ENCODE measurements at places on chromosomes 7 and 10.

DNA sequence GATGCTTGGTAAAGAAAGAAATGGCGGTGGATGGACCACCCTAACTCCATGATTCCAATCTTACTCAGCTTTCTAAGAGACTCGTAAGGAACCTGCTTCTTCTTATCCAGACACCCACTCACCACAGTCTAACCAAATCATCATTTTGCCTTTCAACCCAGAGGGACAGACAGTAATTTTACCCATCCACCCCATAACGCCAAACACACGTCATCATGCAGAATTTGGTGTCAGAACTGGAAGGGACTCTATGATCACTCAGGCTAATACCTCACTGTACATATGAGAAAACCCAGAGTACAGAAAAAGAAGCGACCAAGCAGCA lies 388 bp downstream of the ECD start:
- DNase-seq, result no peak

- DNase-seq, result no peak
Measured at GRCh38 chr7:123498601-123499000, 35.8 kb downstream of the IQUB start.

GRCh38 chr7:70624500-70625103 lies 507.3 kb upstream of the GALNT17 start:
- DNase-seq, result no peak

GRCh38 chr10:131841661-131842139 lies 59.1 kb upstream of the PPP2R2D start:
- no peak for DNase-seq

DNA sequence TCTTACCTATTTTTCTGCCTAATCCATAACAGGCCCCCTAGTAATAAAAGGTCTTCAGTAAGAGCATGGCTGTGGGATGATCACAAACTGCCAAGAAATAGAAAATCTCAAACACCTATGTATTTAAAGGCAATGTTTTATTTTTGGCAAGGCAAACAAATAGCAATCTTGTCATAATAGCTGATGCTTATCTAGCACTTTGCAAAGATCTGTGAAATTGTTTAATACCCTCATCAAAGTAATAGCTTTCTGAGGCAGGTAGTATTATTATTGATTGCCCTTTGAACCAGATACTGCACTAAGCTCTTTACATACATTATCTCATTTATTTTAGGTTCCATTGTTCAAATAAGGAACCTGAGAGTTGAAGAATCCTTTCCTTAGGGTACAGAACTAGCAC lies 1.6 kb upstream of the CADPS2 start:
- no peak for DNase-seq

DNA sequence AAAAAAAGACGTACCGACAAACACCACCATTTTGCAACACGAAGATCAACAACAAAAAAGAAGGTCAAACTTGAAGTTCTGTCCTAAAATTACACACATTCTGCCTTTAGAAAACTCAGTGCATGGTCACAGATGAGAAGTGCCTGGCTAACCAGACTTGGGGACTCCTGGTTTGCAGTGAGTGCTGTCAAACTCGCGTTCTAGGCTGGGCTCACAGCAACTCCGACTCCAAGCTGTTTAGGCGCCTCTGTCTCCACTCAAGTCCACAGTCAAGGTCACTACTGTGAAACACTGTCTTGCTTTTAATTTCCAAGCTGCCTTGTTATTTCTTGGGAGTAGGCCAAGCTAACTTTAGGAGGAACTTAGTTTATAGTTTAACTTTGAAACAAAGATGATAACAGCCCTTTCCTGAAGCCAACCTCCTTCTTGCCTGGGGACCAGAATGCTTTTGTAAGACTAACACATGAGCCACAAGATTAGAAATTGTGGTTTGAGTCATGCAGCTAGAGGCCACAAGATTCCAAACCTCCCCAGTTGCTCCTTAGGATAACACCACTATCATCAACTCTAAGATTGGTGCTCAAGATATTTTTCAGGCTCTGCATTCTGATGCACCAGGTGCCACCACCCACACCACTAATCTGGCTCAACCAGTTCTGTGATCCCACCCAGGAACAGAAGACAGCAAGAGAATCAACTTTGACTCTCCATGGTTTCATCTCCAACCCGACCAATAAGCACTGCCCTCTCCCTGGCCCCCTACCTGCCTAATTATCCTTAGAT lies 1.1 kb upstream of the DNAAF5 start:
- no peak for DNase-seq

GRCh38 chr7:73701357-73701995 lies 18.0 kb downstream of the STX1A start:
- DNase-seq, result no peak

DNA sequence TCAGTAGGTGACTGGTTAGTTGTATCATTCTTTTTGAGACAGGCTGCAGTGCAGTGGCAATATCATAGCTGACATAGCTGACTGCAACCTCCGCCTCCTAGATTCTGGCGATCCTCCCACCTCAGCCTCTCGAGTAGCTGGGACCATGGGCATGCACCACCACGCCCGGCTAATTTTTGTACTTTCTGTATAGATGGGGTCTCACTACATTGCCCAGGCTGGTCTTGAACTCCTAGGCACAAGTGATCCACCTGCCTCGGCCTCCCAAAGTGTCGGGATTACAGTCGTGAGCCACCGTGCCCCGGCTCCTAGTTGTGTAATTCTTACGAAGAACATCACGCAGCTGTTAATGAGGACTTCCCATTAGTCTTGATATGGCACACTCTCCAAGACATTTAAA lies 123.4 kb upstream of the VKORC1L1 start:
- DNase-seq, result no peak

DNA sequence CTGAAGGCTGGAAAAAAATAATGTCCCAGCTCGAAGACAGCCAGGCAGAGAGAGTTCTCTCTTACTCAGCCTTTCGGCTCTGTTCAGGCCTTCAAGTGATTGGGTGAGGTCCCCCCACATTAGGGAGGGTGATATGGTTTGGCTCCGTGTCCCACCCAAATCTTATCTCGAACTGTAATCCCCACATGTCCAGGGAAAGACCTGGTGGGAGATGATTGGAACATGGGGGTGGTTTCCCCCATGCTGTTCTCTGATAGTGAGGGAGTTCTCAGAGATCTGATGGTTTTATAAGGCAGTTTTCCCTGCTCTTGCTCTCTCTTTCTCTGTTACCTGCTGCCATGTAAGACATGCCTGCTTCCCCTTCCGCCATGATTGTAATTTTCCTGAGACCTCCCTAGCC lies 36.6 kb upstream of the LEP start:
- DNase-seq, result no peak

DNA sequence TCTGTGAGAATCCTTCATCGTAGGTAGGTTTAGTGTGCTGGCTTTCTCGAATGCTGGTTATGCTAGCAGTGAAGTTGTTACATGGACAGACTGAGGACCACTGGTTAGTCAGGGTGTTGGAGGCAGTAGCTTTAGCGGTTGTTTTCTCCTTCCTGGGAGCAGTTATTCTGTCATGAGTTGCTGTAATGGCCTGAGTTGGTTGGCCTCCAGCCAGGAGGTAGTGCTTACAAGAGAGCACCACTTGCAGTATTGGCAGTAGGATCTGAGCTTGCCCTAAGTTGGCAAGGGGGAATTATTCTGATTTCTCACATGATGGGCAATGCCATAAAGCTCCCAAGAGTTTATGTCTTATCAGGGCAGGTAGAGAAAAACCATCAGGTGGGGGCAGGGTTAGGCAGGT lies 58.0 kb downstream of the IPMK start:
- no peak for DNase-seq

GRCh38 chr7:138843632-138844580 lies 45.9 kb upstream of the ATP6V0A4 start:
- no peak for DNase-seq

DNA sequence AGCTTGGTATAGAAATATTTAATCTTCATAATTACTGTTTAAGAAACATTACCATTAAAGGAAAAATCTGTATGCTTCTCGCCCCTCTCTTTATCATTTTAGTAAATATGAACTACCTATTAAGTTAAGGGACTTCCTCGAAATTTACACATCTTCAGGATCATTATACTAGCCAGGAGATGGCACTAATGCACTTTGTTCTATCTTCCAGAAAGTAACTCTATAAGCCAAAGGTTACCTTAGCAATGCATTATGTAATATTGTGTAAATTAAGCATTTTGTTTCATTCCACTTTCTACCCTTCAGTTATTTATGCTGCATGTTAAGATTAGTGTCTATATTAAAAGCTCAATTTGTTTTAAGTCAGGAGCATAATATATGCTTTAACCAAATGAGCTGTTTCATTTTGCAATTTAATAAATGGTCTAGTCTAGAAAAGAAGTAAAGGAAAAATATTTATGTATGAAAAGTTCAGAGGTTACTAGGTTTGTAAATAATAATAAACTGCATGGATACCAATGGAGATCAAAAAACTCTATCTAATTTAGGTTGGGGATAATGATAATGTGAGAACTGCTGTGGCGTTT lies 128.5 kb downstream of the ANKRD7 start:
- DNase-seq, result no peak

- DNase-seq, result no peak
Measured at GRCh38 chr10:132659206-132660091, 121.9 kb downstream of the INPP5A start.

DNA sequence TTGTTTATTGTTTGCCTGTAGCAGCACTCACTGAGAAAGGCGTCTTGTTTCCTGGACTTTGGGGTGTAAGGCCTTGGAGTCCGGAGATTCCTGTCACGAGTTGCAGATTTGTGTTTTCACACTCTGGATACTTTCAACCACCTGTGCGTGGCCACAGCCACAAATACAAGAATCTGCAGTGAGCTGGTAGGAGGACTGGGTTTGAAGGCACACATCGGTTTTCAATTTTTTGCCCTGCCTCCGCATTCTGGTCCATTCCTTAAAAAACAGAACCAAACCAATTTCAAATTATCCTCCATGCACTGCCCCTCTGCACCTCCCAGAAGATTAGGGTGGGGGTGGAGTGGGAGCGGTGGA lies 619 bp downstream of the EXOC4 start:
- no peak for DNase-seq

DNA sequence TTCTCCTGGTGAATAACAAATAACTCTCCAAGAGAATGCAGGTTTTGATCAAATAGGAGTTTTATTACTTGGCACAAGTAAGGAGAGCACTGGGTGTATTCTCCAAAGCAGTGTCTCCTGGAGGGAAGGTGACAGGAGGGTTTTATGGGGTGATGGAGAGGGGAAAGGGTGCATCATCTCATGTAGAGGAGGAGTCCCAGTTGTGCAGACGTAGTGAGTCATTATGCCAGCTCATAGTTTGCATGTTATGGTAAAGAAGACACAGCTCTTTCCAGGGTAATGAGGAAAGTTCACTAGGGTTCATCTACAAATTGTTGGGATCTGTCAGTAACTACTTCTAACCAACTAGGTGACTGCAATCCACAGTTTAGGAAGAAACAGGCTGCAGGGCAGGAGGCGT lies 347.9 kb upstream of the MEOX2 start:
- DNase-seq, result no peak

DNA sequence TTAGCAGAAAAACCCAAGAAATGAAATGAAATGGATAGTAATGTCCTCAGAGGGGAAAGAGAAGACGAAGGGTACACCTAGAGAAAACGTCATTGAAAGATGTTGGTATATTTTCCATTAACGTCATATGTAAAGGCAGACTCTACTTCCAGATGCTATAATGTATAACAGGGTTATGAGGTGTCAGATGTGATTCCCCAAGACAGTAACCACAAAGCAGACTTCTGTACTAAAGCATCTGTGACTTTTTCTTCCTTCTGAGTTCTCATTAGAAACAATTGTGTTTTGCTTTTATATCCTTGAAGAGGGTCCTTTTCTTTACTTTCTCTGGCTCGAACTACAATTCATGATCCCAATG lies 37.4 kb downstream of the LRRC72 start:
- DNase-seq, result no peak

- no peak for DNase-seq
Measured at GRCh38 chr10:22999942-23000341, 72.1 kb downstream of the ARMC3 start.

DNA sequence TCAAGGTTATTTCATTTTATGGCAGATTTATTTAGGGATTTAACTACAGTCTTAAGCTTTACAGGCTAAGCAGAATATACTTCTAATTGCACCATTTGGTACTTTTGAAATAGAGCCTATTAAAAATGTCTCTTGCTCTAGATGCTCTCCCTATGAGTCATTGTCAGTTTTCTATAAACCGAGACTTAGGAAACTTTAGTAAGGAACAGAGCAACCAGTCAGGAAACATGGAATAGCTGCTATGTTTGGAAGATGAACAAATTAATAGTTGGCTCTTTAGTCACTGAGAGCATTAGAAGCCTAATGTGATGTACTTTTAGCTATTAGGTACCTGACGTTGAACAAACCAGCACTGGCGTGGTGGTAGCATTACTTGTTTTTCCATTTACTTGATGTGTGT lies 35.3 kb downstream of the INPP5F start:
- no peak for DNase-seq

- no peak for DNase-seq
Measured at GRCh38 chr7:20302891-20303290, 27.8 kb upstream of the ITGB8 start.

GRCh38 chr10:74589226-74589673 lies 237.2 kb upstream of the KAT6B start:
- peak; percentile 7 for DNase-seq

DNA sequence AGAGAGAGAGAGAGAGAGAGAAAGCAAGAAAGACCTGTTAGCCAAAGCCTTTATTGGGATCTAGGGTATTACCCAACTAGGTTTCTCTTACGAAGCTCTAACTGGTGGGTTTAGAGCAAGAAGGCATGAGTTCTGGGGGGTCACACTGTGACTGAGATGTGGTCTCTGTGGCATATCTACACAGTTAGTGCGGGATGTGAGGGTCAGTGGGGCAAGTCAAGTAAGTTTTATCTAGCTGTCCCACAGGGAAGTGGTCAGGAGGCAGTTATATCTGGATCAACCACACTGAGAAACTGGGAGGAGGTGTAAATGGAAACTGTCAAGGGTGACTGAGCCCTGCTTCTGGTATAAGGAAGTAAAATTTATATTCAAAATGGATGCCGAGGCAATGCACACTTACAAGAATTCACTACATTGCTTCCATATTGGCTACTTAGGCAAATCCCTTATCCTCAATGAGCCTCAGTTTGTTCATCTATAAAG lies 331.6 kb upstream of the HPS1 start:
- no peak for DNase-seq

GRCh38 chr7:70557338-70557737 lies 574.6 kb upstream of the GALNT17 start:
- DNase-seq, result no peak

GRCh38 chr7:143299840-143300239 lies 11.7 kb downstream of the CASP2 start:
- DNase-seq, result no peak

GRCh38 chr10:43120929-43121314 lies 17.3 kb upstream of the CSGALNACT2 start:
- no peak for DNase-seq

GRCh38 chr7:142454862-142455261 lies 197.0 kb upstream of the PRSS58 start:
- no peak for DNase-seq

DNA sequence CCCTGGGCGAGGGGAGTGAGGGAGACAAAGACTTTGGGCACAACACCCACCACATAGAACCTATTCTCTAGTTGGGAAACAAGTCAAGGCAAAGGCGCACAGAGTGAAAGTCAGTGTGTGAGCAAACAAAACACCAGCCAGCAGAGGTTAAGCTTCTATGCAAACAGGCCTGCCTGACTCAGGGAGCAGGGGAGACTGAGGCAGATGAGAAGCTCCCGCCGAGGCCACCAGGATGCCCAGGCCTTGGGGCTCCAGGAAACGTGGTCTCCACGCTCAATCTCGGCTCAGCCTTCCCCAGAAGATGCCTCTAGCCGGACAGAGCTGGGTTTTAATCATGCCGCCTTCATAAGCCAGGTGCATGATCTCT lies 74.1 kb upstream of the KCNMA1 start:
- DNase-seq, result no peak

All from esophagus squamous epithelium (tissue), 5 donors.